NCI-H2081 (cell line): ENCODE measurements at places on chromosomes 1 and 21.

DNA sequence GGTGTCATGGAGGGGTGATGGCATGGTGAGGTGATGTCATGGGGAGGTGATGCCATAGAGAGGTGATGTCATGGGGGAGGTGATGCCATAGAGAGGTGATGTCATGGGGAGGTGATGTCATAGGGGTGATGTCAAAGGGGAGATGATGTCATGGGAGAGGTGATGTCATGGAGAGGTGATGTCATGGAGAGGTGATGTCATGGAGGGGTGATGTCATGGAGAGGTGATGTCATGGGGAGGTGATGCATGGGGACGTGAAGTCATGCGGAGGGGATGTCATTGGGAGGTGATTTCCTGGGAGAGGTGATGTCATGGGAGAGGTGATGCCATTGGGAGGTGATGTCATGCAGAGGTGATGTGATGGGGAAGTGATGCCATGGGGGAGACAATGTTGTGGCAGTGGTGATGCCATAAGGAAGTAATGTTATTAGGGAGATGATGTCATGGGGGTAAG is 92.1 kb upstream of the C1orf174 start:
- no peak for DNase-seq

DNA sequence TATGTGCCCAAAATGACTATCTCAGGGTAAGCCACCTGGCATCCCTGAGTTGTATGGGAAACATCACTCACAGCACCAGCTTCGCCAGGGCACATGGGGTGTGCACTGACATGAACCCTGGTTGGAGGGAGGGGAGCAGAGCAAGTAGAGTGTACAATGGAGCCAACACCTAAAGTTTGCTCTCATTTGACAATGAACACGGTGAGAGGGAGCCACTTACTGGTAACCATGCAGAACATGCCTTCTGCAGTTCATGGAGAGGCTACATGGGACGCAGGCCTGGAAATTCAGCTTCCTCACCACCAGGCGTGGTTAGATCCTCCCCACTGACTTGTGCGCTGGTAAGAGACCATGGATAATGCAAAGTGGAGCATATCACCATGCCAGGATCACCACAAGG is 10.0 kb upstream of the CPLANE2 start:
- no peak for DNase-seq

GRCh38 chr1:92749024-92749634 is 35.8 kb downstream of the EVI5 start:
- DNase-seq: peak; percentile 38

- no peak for DNase-seq
Measured at GRCh38 chr1:20301463-20302107, 10.9 kb downstream of the VWA5B1 start.

DNA sequence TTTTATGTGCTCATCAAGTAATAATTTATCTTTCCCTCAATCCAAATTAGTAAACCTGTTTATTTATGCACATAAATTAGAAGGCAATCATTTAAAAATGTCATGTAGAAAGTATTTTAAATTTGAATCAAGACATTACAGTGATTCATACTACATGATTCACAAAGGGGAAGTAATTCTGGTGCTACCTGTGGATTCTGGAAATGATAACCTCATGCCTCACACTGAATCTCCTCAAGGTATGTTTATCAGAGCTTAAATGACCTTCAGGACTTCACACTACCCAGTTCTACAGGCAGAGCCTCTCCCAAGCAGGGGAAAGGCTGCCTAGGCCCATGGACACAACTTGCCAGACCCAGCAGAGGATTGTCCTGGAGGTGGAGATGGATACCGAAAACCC is 25.2 kb upstream of the TDRD10 start:
- DNase-seq: no peak

DNA sequence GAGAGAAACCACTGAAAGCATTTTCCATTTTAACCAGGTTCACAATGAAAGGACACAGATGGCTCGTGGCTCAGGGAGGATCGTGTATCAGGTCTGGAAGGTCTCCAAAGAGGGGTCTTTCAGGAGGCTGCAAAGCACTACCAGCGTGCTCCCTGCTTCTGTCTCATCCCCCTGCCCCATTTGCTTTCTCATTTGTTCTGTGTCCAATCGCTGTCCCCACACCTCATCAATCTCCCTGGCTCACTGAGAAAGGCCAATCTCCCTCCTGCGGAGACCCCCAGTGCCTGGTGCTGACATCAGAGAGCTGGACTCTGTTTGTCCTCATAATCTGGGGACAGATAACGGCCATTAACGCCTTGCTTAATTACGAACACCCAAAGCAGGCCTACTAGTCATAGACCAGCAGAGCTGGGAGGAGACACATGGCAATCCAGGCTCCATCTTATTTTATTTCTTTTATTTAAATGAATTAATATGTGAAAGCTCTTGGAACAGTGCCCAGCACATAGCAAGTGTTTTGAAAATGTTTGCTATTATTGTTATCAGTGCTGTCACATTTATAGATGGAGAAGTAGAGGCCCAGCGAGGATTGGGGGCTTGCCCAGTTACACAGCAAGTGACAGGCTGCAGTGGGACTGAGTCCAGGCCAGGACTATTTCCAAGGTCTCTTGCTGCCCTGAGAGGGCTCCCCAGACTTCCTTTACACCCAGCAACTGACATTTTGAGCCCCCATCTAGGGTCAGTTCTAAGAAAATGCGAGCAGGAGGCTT is 341.0 kb upstream of the USP24 start:
- DNase-seq: no peak

DNA sequence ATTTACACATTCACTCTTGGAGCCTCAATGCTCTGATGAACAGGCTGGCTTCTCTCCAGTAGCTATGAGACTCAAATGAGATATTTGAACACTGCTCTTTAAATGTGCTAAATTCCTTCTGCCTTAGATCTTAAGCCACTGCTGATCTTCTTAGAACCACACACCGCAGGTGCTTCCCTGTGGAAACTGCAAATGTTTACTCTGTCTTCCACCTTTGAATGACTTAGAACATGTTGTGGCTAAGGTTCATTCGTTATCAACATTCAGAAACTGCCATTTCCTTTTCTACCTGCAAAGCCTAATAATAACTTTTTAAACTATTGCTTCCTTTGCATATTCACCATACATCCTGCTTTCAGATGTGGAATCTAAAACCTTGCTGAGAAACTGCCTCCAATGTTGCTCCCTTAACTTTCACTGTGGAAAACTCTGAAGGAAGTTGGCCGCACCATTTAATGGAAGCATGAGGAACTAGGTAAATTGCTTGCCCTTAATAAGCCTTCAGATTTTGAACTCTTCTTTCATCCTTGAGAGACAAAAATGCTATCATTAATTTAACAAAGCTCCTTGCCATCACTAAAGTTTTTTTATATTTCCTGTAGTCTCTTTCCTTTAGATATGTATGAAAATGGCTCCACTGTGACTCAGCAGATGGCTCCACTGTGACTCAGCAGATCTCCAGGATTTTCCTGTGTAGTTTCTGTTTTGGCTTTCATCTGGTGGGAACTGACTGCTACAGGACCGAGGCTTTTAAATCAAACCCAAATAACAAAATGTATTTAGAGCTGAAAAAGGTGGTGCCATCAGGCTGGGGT is 143.8 kb downstream of the TNFSF18 start:
- DNase-seq: no peak

DNA sequence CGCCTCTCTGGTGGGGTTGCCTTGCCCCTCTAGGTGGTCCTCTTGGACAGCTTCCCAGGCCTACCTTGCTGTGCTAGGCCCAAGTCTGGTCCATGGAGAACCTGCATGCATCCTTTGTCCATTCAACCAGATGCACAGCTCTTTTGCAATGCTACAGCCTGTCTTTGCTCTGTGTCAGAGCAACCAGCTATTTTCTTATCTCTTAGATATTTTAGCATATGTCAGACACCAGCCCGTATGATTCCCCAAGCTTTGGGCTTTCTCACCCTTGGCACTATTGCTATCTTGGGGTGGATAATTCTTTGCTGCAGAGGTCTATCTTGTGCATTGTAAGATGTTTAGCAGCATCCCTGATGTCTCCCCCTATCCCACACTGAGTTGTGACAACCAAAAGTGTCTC is 32.3 kb downstream of the TNN start:
- no peak for DNase-seq

DNA sequence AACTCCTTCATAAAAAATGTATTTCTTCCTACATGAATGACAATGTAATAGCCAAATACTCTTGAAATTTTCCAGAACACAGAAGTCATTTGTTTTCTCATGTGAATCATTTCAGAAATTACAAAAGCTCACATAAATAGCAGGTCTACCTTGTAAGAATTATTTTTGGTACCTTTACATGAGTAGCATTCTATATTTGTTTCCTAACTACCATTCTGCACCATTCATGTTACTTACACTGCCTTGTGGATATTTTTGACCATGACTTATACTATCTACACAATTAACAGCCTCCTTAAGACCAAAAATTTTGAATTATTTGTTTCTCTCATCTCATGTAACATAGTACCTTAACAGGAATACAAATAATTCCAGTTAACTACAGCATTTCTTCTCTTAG is 109.6 kb downstream of the ENAH start:
- DNase-seq: no peak

- DNase-seq: peak; percentile 44
Measured at GRCh38 chr1:147334292-147334691, 91.8 kb downstream of the CHD1L start.

GRCh38 chr1:24867084-24867870 is 62.8 kb downstream of the RUNX3 start:
- no peak for DNase-seq

DNA sequence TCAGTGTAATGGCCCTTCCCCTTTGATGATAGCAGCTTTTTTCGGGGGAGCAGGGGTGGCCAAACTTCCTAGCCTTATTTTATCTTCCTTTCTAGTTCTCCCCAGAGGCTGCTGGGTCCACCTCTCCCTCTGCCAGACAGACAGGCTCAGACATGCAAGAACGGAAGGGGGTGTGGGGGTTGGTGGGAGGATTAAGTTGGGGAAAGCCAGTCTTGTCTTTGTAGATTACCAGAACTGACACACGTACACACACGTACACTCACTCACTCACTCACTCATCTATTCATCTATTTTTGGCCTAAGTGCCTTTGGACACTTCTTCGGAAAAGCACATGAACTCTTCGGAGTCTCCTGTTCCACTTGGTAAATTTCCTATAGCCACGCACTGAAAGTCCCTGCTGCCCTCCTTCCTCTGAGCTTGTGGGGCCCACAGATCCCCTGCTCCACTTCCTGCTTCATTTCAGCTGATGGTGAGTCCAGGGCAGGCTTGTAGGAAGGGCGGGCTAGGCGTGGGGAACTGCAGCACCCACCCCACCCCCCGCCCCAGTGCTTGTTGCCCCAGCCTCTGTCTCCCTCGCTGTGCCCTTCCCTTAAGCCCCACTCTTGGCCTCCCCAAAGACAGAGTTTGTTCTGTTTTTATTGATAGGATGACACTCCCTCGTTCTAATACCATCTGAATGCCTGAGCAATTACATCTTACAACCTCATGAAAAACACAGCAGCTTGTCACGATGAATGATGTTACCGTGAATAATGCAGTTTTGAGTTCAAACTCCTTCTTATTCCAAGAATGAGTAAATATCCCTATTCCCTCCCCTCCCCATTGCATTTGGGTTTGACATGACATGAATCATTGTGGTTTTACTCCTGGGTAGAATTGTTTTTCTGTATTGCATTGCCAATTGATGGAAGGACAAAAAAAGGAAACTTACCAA is 60.7 kb upstream of the ATP5PO start:
- no peak for DNase-seq

GRCh38 chr1:61639608-61640336 is 85.2 kb downstream of the TM2D1 start:
- no peak for DNase-seq

GRCh38 chr1:157695417-157695816 is 5.2 kb downstream of the FCRL3 start:
- no peak for DNase-seq

DNA sequence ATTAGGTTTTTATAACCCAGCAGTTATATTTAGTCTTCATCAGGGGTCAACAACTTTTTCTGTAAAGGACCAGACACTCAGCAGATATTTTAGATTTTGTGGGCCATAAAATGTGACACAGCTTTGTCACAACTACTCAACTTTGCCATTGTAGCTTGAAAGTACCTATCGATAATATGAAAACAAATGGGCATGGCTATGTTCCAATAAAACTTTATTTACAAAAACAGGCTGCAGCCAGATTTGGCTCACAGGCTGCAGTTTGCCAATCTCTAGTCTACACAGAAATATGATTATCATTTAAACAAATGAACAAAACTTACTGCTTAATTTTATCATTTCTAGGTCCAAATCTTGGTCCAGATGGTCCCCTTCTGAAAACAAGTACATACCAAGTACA is 23.0 kb downstream of the VAMP4 start:
- DNase-seq: no peak

DNA sequence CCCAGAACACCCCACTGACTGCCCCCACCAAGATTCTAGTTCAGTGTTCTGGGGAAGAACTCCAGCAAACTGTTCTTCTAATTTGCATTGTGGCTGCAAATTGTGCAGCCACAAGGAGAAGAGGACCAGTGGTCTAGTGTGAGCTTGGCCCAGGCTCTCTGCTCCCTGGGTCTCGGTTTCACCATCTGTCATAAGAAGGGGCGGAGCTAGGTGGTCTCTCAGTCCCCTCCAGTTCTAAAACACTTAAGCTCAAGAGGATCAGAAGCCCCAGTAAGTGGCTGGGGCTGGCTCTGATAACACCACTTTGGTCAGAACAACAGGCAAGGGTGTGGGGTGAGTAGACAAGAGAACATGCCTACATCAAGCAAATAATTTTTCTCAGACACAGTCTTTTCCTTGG is 99.9 kb downstream of the BEND5 start:
- DNase-seq: no peak

DNA sequence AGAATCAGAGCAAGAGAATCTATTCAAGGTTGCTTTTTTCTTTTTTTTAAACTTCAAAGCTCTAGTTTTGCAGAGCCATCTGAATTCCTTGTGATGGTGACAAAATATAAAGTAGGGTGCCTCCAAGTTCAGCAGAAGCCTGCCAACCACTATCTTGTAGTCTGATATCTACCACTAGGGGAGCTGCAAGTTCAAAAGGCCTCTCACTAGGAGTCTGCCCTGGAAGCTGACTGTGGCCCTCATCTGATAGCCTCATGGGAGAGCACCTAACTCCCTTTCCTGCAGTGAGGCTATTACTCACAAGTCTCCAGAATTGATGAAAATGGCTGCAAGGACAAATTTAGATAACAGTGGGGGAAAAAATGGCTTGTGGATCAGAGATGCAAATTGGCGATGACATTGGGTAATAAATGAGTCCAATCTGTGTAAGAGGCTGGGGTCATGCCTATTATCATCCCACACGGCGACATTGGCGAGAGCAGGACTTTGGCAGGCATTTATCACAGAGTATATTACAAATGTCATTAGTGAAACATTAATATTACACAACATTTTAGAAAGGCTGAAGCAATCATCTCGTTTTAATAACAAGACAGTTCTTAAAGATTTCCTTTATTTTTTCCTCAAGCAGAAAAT is 10.7 kb upstream of the ZP4 start:
- peak; percentile 29 for DNase-seq

DNA sequence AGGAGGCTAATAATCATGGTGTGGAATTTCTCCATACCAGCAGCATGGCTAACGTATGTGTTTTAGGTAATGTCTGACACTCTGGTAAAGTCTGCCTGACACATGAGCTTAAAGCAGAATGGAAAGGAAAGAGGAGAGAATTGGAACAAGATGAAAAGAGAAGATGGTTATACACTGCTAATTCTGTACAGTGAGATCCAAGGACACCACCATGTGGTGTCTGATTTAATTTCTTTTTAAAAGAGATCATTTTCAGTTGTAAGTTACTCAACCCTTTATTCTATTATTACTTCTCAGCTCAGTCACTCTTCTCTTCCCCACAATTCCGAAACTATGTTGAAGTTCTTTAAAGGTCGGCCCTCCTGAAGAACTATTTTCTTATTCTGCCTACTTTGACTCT is 15.6 kb downstream of the PRKAB2 start:
- DNase-seq: no peak

GRCh38 chr21:28892199-28893111 is 100.2 kb downstream of the LTN1 start:
- no peak for DNase-seq
